ENCODE measurements at places on chromosomes 16 and 17.
A peak's percentile ranks its signal among the peaks of the same experiment; 100 is the strongest.

DNA sequence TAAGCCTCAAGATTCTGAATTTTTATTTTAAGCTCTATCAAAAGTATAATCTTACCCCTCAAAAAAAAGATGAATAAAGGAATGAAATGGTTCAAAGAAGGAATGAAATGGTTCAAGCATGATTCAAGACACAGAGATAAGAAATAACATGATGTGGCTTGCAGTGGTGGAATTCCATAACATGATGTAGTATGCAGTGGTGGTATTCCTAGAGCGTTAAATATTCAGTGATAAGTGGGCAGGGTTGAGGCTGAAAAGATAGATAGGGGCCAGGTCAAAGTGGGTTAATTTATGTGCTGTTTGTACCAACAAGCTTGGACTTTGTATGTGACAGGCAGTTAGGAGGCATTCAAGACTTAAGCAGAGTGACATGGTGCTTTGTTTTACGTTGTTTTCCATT, 29.6 kb downstream of the TNRC6A start:
- no peak for DNase-seq

DNA sequence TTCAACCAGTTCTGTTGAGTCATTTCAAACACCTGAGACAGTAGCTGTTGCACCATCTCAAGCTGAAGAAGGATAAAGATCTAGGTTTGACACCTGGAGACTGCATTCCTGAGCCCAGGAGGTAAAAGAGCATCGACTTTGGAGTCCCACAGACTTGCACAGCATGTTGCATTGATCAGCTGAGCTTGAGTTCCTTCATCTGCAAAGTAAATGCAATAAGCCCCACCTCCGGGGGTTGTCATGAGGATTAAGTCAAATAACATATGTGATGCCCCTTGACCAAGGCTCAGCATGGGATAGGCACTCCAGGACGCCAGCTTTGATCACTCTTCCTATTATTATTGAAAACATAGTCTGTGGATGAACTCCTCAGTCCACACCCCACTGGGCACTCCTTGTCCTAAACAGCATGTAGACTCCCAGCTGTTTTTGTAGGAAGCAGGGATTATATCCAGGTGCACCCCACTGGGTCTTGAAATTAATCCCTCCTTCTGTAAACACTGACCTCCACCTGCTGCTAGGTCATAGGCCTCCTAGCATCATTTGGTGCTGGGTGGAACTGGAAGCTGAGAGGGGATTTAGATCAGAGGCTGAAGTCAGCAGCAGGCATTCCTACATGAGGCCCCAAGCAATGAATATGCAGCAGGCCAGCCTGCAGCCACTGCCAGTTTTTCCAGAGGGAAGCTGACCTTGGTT, 259.0 kb downstream of the HS3ST4 start:
- no peak for DNase-seq

- DNase-seq: no peak
Measured at GRCh38 chr16:89044418-89045180, 49.1 kb upstream of the ACSF3 start.

- DNase-seq: no peak
Measured at GRCh38 chr17:57861000-57861789, 11.4 kb upstream of the MRPS23 start.

DNA sequence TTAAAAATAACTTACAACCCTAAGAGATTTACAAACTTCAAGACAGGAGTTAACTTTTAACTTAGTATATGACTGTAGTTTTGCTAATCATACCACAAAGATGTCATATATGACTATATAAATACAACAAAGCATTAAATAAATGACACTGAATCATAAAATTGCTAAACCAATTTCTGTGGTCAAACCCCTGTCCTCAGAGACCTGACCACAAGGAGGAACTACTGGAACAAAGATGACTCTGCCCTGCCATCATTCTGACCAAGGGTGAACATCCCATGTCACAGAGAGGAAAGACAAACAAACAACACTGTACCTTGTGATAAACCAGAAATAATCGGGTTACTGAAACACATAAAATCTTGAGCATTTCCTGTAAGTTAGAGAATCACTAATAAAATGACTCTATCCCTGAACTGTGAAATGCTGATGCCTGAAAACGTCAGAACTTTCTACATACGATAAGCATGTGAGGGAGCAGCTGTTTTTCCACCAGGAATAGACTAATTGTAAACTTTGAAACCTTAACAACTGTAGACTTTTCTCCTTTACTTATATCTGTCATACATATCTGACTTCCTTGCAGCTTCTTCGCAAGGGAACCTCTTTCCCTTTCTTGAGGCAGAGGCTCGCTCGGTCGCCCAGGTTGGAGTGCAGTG, 47.9 kb downstream of the WDR59 start:
- DNase-seq: no peak

- DNase-seq: no peak
Measured at GRCh38 chr16:81902025-81902424, 109.2 kb downstream of the SDR42E1 start.

DNA sequence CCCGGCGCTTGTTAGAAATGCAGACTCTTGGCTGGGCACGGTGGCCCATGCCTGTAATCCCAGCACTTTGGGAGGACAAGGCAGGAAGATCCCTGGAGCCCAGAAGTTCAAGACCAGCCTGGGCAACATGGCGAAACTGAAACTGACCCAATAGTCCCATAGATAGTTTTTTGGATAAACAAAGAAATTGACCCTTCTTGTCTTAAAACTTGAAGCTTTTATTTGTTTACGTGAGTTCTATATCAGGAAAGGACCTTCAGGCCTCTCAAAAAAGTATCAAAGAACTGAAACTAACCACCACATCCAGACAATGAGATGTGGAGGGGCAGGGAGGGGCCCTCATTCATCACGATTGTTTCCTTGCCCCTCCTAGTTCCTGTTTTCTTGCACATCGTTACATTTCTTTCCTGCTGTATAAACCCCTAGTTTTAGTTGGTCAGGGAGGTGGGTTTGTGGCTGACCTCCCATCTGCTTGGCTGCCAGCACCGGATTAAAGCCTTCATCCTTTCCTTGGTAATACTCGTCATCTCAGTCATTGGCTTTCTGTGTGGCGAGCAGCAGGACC, 29.9 kb upstream of the PRM1 start:
- DNase-seq: no peak

- no peak for DNase-seq
Measured at GRCh38 chr17:82836823-82837357, 2.9 kb downstream of the ZNF750 start.

- peak; percentile 26 for DNase-seq
Measured at GRCh38 chr17:46979147-46979863, at the start of gene RPRML. RPRML (minus strand) TSS chr17:46979253; CDS start chr17:46979007, 246 bp downstream.

DNA sequence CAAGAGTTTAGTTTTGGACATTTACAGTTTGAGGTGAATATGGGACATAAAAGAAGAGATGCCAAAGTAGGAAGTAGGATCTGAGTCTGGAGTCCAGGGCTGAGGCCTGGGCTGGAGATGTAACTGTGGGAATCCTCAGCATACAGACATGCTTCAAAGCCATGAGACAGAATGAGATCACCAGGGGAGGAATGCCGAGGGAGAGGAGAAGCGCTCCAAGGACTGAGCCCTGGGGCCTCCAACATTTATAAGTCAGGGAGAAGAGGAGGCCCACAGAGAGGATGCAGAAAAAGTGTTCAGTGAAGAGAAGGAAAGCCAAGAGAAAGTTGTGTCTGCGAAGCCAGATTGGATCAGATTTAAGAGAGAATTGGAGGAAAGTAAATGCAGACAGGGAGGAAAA, 277.5 kb upstream of the MYOCD start:
- DNase-seq: no peak

- DNase-seq: no peak
Measured at GRCh38 chr17:37770631-37771518, 26.0 kb upstream of the HNF1B start.

GRCh38 chr16:51522902-51523301, 371.8 kb upstream of the SALL1 start:
- DNase-seq: no peak

DNA sequence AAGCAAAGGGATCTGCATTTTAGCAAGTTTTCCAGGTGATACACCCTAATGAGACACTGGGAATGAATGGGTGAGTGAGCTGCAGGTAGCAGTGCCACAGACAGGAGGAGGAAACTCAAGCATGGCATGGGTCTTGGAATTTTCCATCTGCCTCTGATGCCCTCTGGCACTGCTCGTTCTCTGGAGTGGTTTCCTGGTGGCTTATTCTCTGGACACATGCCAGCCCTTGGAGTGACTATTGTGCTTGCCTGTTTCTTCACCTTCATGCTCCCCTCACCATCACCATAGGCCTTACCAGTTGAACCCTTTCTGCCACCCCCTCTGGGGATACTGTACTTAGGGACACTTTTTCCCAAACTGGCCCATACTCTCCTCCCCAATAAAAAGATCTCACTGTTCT, 1.6 kb downstream of the COASY start:
- no peak for DNase-seq

DNA sequence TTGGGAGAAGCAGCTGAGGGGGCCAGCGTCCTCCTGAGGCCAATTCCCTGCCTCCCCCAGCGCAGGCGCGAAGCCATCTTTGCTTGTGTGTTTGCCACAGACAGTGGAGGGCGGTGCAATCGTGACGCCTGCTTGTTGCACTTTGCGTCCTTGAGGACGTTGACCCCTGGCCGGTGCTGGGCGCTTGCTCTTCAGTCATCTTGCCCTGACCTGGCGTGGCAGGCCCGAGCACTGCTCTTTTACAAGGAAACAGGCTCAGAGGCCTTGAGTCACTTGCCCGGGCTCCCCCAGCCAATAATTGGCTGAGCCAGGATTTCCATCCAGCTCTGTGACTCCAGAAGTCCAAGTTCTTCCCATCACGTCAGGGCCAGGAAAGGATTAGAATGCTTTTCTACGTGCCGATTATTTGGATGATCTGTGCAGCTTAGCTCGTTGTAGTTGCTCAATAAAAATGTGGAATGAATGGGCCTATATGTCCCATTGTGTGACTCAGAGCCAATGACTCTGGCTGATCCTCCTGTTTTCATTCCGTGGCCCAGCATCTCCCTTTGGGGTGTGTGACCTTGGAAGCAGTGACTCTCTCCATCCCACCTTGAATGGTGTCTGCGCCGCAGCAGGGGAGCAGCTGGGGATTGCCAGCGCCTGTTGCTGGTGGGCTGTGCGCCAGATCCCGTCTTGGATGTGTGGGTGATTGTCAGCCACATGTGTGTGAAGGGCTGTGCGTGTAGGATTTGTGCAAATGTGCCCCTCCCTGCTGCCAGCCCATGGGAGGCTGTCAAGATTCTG, 214.1 kb downstream of the SEC14L1 start:
- DNase-seq: no peak

GRCh38 chr17:65173284-65173793, 36.2 kb downstream of the RGS9 start:
- DNase-seq: no peak

DNA sequence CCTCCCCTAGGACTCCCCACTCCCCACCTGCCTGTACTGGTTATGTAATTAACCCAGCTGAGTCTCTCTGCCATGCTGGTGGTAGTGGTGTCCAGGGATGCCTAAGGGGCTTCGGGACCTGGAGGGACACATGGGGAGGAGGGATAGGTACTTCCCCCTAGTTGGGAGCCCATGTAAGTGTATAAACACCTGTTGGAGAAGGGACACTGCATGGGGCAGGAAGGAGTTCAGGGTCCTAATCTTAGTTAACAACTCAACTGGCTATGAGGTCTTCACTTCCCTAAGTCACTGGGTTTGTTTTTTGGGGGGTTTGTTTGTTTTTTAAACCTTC, 1.3 kb downstream of the RASL10B start:
- DNase-seq: no peak

- DNase-seq: no peak
Measured at GRCh38 chr16:68235887-68236136, at the start of gene ESRP2. ESRP2 (minus strand) TSS chr16:68236127; CDS start chr16:68236045, 82 bp downstream.

DNA sequence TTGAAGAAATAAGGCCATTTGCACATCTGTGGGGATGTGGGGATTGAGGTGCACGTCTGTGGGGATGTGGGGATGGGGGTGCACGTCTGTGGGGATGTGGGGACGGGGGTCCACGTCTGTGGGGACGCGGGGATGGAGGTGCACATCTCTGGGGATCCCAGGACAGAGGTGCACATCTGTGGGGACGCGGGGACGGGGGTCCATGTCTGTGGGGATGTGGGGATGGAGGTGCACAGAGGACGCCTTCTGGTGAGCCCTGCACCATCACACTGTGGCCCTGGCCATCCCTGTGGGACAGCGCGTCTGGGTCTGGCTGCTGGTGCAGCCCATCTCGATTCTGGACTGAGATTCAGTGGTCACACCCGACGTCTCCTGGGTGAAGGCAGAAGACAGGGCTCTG, 161.4 kb downstream of the LAT start:
- no peak for DNase-seq

DNA sequence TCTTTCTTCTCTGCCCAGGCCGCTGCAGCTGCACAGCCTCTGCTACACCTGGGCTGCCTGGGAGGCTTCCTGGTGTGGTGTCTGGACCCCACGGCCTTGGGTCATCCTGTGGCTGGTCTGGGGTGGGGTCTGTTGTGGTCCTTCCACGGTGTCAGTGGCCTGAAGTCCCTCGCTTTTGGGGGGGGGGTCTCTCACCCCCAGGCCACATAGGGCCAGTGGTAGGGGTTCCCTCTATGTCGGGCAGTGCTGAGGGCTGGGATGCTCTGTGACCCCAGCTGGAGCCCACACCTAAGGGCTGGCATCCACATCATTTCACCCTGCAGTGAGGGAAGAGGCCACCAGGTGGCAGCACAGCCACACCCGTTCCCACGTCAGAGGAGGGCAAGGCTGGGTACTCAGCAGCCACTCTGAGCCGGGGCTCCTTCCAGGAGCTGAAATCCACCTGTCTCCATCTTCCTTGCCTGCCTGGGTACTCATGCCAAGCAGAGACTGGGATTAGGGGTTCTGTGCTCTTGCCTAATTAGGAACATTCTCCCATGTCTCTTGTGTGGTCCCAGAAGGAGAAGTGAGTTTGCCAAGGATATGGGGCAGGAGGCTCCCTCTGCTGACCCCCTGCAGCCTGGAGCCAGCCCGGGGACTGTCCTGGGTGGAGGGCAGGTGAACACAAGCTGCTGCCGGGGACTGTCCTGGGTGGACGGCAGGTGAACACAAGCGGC, 13.0 kb downstream of the ENGASE start:
- peak; percentile 90 for DNase-seq

DNA sequence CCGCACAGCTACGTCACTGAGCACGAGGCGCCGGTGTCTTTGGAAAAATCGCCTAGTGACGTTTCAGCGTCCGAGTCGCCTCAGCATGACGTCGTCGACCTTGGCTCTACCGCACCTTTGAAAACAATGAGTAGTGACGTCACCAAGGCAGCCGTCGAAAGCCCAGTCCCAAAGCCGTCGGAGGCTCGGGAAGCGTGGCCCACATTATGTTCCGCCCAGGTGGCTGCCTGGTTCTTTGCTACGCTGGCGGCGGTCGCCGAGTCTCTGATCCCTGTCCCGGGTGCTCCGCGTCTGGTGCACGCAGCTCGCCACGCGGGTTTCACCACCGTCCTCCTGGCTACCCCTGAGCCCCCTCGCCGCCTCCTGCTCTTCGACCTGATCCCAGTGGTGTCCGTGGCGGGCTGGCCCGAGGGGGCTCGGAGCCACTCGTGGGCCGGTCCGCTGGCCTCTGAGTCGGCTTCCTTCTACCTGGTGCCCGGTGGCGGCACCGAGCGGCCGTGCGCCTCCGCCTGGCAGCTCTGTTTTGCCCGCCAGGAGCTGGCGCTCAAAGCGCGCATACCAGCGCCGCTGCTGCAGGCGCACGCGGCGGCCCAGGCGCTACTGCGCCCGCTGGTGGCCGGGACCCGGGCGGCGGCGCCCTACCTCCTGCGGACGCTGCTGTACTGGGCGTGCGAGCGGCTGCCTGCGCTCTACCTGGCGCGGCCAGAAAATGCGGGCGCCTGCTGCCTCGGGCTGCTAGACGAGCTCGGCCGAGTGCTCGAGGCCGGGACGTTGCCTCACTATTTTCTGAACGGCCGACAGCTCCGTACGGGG, 1.5 kb downstream of the TMEM102 start:
- DNase-seq: peak; percentile 79

- DNase-seq: no peak
Measured at GRCh38 chr16:89404561-89404960, 85.8 kb downstream of the ANKRD11 start.
